ENCODE measurements at places on chromosomes 7 and 10.

- DNase-seq: no peak
These were observed 12.5 kb downstream of the HABP2 start for GRCh38 chr10:113565364-113565763.

DNA sequence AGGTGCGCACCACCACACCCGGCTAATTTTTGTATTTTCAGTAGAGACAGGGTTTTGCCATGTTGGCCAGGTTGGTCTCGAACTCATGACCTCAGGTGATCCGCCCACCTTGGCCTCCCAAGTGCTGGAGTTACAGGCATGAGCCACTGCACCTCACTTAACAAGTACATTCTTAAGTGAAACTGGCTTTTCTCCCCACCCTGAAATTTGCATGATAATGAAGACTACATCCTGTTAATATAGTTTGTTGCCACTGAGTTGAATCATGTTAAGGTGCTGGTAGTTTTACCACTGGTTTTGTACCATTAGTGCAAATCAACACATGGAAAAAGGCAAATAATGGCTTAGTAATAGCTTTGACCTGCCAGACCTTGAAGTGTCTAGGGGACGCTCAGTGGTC is 62.2 kb downstream of the MPLKIP start:
- DNase-seq: no peak

DNA sequence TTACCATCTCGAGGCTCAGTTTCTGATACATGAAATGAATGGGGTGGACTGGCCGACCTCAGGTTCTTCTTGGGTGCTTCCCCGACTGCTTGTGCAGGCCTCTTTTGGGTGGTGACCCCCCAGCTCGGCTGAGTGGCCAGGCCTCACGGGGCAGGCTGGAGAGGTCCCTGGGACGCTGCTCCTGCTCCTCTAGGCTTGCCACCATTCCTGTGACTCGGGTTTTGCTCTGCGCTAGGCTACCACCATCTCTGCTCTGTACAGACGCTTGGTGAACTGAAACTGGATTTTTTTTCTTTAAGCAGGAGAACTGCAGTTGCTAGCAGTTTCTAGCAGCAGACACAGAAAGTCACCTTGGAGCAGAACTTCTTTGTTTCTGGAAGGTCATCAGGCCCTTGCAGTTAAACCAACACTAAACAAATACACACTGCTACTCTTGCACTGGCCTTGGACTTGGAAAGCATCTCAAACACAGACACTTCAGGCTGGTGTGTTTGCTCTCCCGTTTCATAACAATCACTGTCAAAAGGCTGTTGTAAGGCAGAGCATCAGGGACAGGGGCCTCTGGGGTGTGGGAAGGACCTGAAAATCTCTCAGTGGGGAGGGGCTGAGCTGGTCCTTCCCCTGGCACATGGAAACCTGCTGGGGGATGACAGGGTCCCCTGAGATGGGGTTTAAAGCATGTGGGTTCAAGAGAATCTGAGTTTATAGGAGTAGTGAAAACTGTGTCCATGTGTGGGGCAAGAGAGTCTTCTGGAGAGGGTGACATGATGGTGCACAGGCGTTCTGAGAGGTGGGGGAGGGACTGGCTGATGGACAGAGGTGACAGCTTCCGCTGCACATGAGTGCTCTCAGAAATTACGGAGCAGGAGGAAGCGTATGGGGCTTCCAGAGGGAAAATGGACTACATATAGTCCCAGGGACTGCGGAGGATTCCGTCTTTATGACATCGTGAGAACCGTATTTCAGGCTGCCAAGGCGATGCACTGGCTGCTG is 35.0 kb upstream of the GIMAP8 start:
- DNase-seq: no peak

GRCh38 chr7:22885797-22886261 is 63.2 kb upstream of the TOMM7 start:
- DNase-seq: peak; percentile 33

- no peak for DNase-seq
These were observed 435.2 kb upstream of the AUTS2 start for GRCh38 chr7:69162931-69163670.

- no peak for DNase-seq
These were observed 30.4 kb upstream of the HABP2 start for GRCh38 chr10:113522460-113522859.

DNA sequence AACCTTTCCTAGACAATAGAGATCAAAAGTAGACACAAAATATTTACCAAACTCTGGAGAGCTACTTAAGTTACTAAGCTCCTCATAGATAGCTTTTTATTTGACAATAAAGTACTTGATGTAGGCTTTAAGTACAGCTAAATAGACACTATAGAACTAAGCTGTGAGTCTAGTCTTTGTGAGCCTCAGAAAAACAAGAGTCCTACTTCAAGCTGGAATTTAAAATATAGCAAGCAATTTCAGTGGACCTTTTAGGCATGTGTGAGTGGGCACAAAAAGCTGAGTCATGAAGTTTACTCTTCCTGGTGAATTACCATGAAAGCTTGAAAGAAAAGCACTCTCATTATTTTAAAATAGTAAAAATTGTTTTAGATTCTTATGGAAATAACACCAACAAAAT is 76.1 kb downstream of the ADD3 start:
- DNase-seq: no peak

DNA sequence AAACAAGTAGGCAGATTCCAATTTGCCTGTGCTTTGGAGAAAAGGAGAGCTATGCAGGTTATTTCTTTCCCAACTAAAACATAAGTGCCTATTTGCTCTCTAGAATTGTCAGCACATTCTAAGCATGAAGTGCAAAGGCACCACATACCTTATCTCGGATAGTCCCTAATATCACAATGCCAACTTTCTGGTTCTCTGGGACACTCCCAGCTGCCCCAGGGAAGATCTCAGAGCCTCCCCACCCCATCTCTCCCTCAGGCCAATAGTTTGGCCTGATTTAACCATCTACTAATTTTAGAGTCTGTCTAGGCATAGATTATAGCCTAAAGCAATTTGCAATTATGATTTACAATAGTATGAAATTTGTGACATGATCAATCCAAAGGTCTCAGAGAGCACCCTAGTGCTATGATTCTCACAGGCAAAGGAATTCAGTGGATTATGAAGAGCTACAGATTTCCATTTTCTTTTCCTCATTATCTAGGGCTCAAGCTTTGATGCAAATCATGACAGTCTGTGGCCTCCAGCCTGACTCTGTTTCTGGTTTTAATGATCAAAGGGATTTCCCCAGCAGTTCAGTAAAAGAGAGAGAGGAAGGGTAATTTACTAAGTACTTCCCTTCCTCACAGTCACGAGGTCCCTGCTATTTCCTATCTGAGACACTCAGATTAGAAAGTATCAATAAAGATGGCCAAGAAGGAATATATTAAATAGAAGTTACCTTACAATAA is 29.0 kb upstream of the IL6 start:
- no peak for DNase-seq

- DNase-seq: no peak
These were observed 162.5 kb downstream of the GPR37 start for GRCh38 chr7:124603066-124603465.

DNA sequence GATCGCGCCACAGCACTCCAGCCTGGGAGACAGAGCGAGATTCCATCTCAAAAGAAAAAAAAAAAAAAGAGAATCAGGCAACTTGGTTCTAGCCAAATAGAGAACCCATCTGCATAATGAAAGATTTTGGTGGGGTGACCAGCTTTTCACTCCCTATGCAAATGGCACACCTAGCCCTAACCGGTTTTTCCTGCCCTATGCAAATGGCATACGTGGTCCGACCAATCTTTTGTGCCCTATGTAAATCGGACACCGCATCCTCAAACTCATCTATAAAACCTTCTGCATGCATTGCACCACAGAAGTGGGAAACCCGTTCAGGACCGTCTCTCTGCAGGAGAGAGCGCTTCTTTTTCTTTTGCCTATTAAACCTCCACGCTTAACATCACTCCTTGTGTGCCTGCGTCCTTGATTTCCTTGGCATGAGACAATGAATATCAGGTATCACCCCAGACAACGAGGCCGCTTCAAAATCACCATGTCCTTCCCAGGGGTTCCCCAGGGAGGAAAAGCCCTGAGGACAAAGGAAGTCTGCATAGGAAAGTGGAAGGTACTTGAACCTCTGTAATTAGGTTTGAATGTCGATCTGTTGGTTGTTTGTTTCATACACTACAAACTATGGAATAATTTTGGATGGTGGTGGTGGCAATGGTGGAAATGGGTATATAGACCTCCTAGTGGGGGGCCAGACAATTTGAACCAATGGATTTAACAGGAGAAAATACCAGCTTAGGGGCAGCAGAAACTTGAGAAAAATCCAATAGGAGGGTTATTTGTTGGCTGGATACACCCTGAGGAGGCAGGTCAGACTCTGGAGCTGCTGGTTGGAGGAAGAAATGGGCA is 396.2 kb downstream of the TYW1 start:
- DNase-seq: no peak

- DNase-seq: no peak
These were observed 54.5 kb upstream of the FZD8 start for GRCh38 chr10:35696392-35697287.

- DNase-seq: peak; percentile 99
These were observed at the start of gene ZNF92 for GRCh38 chr7:65373608-65374351. TSS of gene ZNF92 (plus strand) at chr7:65373855. CDS start at chr7:65373998, 143 bp downstream.

DNA sequence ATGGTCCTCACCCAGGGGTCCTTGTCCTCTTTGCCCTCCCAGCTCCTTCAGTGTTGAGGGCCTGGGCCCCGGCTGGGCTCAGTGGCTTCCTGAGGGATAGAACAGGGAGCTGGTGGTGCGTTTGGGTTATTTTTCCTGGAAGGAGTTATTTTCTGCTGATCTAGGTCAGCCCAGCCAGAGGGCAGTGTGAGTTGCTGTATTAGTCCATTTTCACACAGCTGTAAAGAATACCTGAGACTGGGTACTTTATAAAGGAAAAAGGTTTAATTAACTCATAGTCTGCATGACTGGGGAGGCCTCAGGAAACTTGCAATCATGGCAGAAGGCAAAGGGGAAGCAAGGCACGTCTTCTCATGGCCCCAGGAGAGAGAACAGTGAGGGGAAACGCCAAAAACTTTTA is 122.4 kb upstream of the PCBD1 start:
- no peak for DNase-seq

GRCh38 chr7:32670110-32671025 is 175.1 kb downstream of the AVL9 start:
- no peak for DNase-seq

GRCh38 chr7:70392256-70392876 is 739.6 kb upstream of the GALNT17 start:
- DNase-seq: no peak

GRCh38 chr10:89086801-89087521 is 96.4 kb downstream of the FAS start:
- peak; percentile 59 for DNase-seq

DNA sequence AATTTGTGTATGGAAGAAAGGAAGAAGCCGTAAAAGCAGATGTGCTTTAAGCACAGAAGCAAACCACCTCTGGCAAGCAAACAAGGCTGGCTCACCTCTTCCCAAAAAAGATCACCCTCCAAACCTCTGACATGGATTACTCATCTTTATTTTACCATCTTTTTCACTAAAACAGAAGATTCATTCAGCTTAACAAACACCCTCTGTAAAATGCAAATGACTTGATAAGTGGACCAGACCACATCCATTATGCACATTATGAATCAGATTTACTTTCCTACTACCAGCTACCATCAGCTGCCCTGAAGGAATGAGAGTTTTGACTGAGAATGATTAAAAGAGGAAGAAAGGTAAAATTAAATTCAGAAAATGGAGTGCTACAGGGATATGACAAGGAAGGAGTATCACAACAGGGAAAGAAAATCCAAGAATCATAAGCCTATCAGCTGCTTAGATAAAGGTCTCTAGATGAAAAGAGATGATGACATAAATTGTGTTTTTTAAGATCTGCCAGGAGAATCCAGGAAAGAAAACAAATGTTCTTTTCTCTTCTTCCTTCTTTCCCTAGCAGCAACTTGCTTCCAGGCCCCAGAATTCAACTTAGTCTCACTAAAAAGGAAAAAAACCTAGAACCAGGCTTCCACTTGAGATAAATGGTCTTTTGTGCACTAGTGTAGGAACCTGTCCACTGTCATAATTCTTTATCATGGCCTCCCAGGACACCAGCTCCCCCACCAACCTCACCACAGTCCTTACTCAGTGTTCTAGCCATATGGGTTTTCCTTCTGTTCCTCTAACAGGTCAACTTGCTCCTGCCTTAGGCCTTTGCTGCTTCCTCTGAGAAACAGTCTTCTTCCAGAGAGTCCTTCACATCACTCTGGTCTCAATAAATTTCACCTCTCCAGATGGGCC is 47.4 kb downstream of the JAZF1 start:
- DNase-seq: no peak

DNA sequence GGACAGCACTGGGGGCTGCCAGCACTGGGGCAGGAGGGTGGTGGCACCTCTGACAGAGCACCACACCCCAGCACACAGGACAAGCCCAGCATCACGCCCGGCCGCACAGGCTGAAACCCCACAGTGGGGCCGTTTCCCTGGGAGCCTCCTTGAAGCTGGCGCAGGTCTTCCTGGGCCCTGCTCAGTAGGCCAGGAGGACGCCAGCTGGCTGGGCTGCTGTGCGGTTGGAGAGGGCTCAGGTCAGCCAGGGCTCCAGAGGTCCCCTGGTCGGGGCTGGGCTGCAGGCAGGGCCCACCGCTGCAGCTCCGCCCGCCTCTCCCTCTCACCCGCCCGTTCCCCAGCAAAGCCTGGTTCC is 137.3 kb downstream of the TCERG1L start:
- no peak for DNase-seq

DNA sequence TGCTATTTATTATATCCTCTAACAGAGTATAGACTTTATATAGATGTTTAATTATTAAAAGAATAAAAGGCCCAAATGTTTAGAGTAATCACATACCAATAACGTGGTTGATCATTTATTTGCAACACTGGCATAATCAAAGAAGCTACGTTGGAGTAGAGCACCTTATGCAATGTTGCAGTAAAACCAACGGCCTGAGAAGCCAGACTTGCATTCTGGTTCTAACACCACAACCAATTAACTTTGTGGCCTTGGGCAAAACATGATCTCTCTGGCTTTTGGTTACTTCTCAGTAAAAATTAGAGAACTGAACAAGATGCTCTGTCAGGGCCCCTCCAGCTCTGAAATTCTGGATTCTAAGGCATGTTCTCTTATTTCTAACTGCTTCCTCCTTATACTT is 476.2 kb downstream of the GRM8 start:
- no peak for DNase-seq

DNA sequence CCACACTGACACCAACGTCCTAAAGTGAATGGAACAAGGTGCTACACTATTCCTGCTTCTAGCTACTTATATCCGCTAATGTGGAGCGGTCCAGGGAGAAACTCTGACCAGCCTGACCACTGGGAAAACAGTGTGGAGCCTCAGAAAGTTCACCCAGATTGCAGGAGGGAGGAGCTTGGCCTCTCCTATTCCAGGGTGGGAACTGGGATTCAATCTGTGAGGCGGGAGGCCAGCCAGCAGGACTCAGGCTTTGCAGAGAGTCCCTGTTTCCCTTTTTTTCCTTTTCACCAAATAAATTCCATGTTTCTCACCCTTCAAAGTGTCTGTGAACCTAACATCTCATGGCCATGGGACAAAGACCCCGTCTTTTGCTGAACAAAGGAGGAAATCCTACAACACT is 86.4 kb upstream of the SEMA3C start:
- no peak for DNase-seq

GRCh38 chr7:157694376-157694665 is 357.5 kb downstream of the DNAJB6 start:
- DNase-seq: no peak

All from glutamatergic neuron (in vitro differentiated cells).